Breast epithelium (tissue), 4 donors: ENCODE measurements at places on chromosomes 12 and 14. TPM values are rescaled to one million over a fixed set of nuclear protein-coding genes. Genes with fewer than 3 reads are reported as not detected.

The LRTM2 gene
- total RNA-seq: not detected

The POTEG gene
- total RNA-seq: not detected

The HOXC5 gene
- 0.98 TPM for total RNA-seq

The MMP14 gene
- total RNA-seq: 136 TPM

The PIWIL1 gene
- total RNA-seq: not detected

The CCDC197 gene
- total RNA-seq: not detected

The CPNE6 gene
- not detected for total RNA-seq

GRCh38 chr12:2341051-2341751 lies 288.4 kb downstream of the CACNA1C start:
- no peak for DNase-seq

DNA sequence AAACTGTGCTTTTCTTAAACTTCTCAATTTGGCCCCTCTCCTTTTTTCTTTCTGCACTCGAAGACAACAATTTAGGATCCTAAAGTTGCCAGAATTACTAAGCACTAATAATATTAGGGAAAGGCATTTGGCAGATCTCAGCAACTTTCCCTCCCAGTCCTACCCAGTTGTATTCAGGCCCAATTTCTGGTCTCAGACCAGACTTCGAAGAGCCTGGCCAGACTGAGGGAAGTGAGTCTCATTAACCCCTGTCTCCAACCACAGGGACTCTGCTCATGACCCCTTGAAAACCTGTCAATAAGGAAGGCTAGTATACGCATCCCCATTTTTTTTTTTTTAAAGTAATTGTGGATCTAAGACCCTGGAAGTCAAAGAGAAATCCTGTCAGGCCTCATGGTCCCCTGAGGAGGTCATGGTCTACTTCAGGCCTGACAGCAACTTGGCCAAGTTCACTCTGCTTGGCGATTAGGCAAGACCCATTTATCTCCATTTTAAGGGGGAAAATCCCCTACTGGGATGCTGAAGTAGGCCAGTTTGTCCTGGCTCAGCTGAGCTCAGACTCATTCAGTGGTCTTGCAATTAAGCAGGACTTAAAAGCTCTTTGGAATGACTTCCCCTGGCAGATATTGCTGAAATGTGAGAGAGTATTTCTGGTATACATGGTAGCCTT lies 521.0 kb downstream of the FUT8 start:
- no peak for DNase-seq

- DNase-seq: no peak
Measured at GRCh38 chr12:4440187-4440941, 5.3 kb downstream of the FGF6 start.

- DNase-seq: no peak
Measured at GRCh38 chr12:118249547-118249946, 113.6 kb downstream of the PEBP1 start.

GRCh38 chr14:93426750-93427149 lies 4.0 kb upstream of the UNC79 start:
- no peak for DNase-seq

DNA sequence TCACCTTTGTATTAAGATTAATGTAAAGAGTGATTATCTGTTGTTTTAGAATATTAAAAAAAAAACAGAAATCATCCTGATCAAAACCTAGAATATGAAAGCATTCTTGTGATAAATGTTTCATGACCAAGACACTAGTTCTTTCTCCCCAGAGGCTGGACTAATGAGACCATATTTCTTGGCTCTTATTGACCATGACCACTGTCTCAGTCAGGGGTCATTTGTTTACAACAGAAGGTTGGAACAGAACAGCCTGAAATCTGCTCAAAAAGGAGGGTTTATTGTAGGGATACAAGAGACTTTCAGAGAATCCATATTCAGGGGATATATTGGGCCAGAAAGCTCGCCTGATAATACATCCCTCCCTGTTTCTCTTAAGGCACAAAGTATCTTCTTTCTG lies 87.7 kb downstream of the TMEM30B start:
- no peak for DNase-seq

DNA sequence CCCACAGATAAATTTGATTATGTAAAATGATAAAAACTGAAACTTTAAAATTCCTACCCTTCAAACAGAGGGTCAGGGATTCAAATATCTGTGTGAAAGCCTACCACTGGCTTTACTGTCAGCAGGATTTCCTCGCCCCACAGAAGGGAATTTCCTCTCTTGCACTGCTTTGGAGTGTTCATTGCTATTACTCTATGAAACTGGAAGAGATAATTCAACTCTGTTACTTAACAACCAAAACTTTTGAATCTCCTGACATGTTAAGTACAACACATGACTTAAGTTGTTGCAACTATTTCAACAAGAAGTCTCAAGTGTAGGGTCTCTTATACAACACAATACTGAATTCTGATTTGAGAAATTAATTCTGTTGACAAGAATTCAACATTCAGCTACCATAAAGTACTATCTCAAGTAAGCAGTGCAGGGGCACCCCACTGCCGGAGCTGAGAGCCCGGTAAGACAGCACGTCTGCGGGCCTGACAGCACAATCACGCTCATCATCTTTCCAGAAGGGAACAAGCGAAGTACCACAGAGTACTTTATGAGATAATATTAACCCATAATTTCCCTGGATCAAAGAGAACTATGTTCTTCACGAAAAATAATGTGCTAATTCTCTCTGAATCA lies 22.9 kb downstream of the DICER1 start:
- DNase-seq: no peak

- DNase-seq: no peak
Measured at GRCh38 chr12:11951209-11951608, 119.5 kb upstream of the BCL2L14 start.

- DNase-seq: no peak
Measured at GRCh38 chr12:120350576-120351350, 18.2 kb downstream of the MSI1 start.

GRCh38 chr14:76348898-76349297 lies 27.0 kb upstream of the ESRRB start:
- DNase-seq: no peak
